Muscle of leg (tissue), 16 donors: ENCODE measurements at places on chromosomes 2 and 18. TPM values are rescaled to one million over a fixed set of nuclear protein-coding genes. Genes with fewer than 3 reads are reported as not detected.

- DNase-seq = no peak
Measured at GRCh38 chr2:220243571-220243970, 616.1 kb downstream of the SLC4A3 start.

DNA sequence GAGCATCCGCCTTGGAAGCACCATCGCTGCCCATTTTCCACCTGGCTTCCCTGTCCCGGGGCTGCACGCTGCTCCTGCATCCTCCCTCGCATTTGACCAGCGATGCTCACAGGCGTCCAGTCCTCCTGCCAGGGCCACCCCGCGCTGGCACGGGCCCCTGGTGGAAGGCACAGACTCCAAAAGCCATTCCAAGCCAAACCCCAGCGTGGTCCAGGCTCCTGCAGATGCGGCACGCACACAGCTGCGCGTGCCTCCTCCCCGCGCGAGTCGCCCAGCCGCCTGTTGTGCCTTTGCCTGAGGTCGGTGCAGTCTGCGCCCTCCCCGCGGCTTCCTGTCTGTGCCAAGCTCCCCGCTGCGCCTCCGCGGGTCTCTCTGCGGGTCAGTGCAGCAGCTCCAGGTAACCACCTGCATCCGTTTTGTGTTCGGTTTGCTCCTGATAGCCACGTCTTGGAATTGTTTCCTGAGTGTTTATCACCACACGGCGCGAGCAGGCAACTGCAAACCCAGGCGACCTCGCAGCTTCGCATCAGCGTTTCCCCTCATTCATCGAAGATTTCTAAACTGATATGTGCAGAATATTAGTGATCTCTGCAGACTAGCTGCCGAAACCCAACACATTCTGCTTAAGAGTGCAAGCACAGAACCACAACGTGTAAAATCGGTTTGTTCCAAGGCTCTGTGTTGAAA lies 65.2 kb upstream of the SALL3 start:
- DNase-seq = no peak

DNA sequence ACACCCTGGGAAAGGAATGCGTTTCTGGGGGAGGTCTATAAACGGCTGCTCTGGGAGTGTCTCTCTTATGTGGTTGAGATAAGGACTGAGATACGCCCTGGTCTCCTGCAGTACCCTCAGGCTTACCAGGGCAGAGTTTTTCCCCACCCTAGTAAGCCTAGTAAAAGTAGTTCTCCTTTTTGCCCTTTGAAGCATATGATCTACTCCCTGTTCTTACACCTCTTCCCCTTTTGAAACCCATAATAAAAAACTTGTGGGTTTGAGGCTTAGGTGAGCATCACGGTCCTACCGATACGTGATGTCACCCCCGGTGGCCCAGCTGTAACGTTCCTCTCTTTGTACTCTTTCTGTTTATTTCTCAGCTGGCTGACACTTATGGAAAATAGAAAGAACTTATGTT lies 97.4 kb downstream of the FSIP2 start:
- no peak for DNase-seq

- no peak for DNase-seq
Measured at GRCh38 chr18:58231930-58232329, 187.9 kb downstream of the NEDD4L start.

DNA sequence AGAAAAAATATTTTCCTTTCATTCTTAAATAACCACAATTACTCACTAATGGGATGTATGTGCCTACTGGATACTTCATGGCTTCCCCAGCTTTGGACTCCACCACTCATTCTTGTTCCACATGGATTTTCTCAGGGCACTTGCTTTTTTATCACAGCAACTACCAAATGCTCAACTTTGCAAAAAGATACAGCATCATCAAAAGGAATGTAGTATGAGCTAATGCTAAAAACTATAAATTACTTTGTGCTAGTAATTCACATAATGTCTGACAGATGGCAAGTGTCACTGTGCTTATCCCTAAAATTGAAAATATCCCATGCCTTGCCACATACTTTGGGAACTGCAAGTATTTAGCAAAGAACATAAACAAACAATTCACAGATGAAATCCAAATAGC lies 130.4 kb upstream of the ZFP36L2 start:
- no peak for DNase-seq

Gene PLCD4
- total RNA-seq = 41.8 TPM

- DNase-seq = no peak
Measured at GRCh38 chr2:37872192-37872750, 52.8 kb upstream of the RMDN2 start.

Gene WDR35
- 8.2 TPM for total RNA-seq

DNA sequence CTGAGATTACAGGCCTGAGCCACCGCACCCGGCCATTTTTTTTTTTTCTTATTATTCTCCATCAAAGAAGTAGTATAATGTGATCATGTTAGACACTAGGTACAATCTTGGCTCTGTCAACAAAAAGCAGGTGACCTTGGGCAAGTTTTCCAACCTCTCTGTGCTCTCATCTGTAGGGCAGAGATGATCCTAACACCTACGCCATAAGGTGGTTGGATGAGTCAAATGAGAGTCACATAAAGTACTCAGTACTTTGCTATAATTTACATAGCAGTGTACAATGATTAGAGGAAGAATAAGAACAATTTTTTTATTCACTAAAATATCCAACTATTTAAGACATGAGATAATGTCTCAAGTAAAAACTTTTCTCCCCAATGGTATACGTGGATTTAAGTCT lies 128.6 kb downstream of the TGIF1 start:
- no peak for DNase-seq

- DNase-seq = no peak
Measured at GRCh38 chr18:317618-318017, 49.8 kb upstream of the THOC1 start.

Gene B3GNT7
- 0.62 TPM for total RNA-seq

DNA sequence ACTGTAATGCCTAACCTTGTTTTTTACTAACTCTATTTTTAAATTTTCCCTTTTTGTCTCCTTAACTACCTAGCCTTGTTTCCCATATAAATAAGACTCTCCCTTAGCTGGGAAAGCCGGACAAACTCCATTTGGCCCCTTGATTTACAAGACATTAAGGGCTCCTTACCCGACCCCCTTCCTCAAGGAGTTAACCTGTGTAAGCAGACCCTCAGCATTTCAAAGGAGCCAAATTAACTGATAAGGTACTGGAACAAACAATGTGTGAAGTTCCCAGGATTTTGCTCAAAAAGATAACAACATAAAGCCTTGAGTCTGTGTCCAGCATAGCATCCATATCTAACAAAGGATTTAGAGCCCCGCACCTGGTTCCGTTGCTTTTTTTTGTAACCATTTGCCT lies 59.6 kb upstream of the C2orf15 start:
- no peak for DNase-seq
